K562 (cell line): ENCODE measurements at places on chromosomes 7 and 10. TPM values are rescaled to one million over a fixed set of nuclear protein-coding genes. Genes with fewer than 3 reads are reported as not detected.

GRCh38 chr10:33783078-33783477 is 448.6 kb upstream of the NRP1 start:
- H3K4me3 ChIP-seq = no peak overlapping the region
- no peak for DNase-seq
- H3K36me3 ChIP-seq = no peaks in the 10 kb centered on the region
- H3K4me1 ChIP-seq = no peaks in the 10 kb centered on the region

DNA sequence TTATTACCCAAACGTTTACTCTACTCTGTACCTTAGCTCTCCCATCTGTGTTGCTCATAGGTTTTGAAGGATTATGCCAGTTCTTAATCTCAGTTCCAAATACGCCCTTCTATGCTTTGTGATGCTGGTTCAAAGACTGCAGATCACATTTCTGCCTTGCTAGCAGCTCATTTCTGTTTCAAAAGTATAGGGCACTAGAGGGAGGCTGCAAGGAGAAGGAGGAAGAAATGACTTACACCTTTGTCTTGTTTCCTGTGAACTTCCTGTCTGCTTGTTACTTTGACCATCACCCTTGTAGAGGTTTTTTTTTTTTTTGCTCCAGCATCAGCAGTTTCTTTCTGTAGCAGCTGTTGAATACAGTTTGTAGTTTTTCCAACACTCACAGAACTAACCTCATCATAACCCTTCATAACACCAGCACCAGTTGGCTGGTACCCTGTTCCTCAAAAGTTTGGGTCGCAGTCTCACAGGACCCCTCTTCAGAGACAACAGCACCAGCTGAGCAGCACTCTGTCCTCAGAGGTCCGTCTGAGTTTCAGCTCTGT is 16.5 kb downstream of the SLK start:
- no peak overlapping the region for H3K4me3 ChIP-seq
- H3K4me1 ChIP-seq = no peaks in the 10 kb centered on the region; the same call in 1 of the 2 replicates
- no peak for DNase-seq
- H3K27ac ChIP-seq = no peak overlapping the region
- H3K27me3 ChIP-seq = no peaks in the 10 kb centered on the region

- no peaks in the 10 kb centered on the region for H3K27me3 ChIP-seq
- no peaks in the 10 kb centered on the region for H3K4me1 ChIP-seq
- no peak for DNase-seq
- H3K27ac ChIP-seq = no peak overlapping the region
- no peak overlapping the region for H3K4me3 ChIP-seq
- no peaks in the 10 kb centered on the region for H3K36me3 ChIP-seq
Observed at GRCh38 chr10:51188866-51189265, 114.6 kb downstream of the PRKG1 start.

DNA sequence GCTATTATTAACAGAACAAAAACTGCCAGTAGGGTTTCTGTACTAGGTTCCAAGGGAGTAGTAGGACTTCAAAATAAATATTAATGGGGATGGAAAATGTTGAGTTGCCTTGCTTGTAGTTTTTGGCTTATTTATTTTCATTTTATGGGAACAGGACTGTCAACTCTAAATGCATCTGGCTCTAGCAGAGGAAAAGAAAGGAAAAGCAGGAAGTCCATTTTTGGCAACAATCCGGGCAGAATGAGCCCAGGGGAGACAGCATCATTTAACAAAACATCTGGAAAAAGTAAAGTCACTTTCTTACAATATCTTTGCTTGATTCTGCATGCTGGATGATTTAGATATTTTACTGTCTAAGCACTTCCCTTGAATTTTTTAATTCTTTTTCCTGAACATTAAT is 69.4 kb downstream of the NOC3L start:
- no peaks in the 10 kb centered on the region for H3K4me1 ChIP-seq
- no peak overlapping the region for H3K4me3 ChIP-seq
- no peak overlapping the region for H3K27ac ChIP-seq
- no peak for DNase-seq
- H3K36me3 ChIP-seq = no peaks in the 10 kb centered on the region

Gene VPS50
- 21.7 and 24.6 TPM in 2 replicates for total RNA-seq

Gene AKR1B15
- total RNA-seq = not detected in 2 replicates

Gene HOXA2
- total RNA-seq = not detected in 2 replicates
